GM23248 (cell line): ENCODE measurements at places on chromosomes 3 and 15.
A peak's percentile ranks its signal among the peaks of the same experiment; 100 is the strongest.

DNA sequence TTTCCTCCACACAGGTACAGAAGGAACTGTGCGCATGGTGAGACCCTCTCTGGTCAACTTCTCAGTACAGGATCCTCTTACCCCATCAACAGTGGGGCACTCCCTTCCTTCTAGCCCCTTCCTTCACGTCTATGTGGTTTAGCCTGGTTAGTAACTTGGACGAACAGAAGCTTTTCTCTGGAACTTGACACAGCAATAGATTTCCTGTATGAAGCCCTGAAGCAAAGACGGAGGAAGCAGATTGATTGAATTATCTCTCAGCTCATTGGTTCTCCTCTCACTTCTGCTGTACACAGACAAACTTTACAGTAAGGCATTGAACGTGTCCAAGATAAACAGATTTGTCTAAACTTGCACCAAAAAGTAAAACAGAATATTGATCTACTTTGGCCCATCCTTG lies at the start of gene CD200R1:
TSS of gene CD200R1 (minus strand) at position 210 of the 400 bp plus-strand sequence. CDS start 246 bp downstream, outside the sequence.
- DNase-seq = no peak

DNA sequence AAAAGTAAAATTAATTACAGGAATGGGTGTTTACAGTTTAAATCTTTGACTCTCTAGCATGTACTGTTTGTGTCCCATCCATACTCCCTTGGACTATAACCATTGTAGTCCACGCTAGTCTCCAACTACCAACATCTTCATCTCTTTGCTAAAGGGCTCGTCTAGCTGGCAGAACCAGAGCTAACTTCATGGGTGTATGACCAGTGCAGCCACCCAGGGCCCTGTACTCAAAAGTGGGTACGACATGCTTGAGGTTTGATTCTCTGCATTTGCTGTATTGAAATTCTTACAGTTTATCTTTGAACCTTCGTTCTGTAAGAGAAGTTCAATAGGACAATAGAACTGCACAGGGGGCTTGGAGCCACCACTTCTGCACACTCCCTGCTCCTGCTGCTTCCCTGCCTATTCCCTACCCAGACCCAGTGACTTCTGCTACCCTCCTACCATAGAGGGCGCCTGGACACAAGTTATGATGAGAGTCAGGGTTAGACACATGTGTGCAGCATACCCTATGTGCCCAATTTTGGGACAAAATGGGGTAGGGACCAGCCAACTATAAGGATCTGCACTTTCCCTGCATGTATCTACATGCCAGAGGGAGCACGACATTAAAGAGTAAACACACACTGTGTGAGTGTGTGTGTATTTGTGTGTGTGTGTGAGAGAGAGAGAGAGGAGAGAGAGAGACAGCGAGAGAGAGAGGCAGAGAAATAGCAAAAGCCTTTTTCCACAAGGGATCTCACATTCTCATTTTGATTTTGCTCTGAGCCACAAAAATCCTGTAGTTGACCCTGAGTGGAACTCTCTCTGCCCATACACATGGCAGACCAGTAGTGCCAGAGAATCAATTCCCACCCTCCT lies 59.0 kb upstream of the NECTIN3 start:
- DNase-seq = no peak

- peak; percentile 59 for DNase-seq
Observed at GRCh38 chr3:180594631-180595558, 7.1 kb upstream of the TTC14 start.

GRCh38 chr3:9787714-9788113 lies 4.6 kb downstream of the TADA3 start:
- no peak for DNase-seq

DNA sequence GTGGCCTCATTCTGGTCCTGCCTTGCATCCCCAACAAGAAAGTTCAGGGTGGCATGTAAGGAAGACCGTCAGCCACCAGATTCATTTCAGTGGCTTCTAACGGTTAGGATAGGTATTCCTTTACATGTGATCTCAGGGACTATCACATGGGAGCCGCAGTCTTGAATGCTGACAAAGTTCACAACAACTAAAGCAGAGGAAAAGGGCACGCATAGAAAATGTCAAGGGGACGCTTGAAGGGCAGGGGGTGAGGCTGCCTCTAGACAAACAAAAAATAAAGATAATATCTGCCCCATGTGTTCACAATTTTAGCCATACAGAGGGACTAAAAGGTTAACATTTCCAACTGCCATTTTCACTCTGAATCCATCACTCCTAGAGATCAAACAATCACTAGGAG lies 31.9 kb upstream of the ARL8B start:
- no peak for DNase-seq

GRCh38 chr15:60340207-60340921 lies 57.4 kb downstream of the ANXA2 start:
- peak; percentile 48 for DNase-seq

- DNase-seq = no peak
Observed at GRCh38 chr3:116285781-116286421, 159.4 kb downstream of the LSAMP start.

- peak; percentile 12 for DNase-seq
Observed at GRCh38 chr3:107810171-107811071, 280.4 kb downstream of the CD47 start.

DNA sequence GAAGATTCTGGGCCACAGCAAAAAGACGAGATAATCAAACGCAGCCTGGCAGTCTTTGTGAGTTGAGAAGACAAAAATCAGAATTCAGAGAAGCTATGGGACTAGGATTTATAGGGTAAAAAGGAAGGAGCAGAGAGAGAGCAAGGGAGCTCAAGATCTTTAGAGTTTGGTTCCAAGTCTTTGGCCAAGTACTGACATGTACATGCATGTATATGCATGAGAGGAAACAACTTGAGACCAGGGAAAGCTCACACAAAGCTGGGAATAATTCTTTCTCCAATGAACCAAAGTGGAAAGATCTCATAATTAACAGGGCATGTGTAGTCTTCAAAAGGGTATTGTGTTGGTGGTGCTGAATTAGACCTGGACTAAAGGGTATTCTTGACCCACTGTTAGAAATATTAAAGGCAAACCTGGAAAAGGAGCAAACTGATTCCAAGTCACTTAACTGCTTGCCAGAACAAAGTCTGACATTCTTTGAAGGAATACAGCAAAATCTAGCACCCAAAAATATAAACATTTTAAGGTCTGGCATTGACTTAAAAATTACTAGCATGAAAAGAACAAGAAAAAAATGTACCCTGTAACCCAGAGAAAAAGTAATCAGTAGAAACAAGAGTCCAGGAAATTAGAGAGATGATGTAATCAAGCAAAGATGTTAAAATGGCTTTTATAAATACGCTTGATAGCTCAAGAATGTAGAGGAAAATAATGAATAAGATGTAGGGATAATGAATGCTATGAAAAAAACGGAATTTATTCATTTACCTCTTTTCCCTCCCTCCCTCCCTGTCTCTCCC lies 226.0 kb upstream of the CGNL1 start:
- DNase-seq = no peak

- peak; percentile 86 for DNase-seq
Observed at GRCh38 chr3:23455084-23455483, 252.0 kb downstream of the UBE2E2 start.

GRCh38 chr3:159805411-159805772 lies 183.2 kb upstream of the IL12A start:
- no peak for DNase-seq

- DNase-seq = no peak
Observed at GRCh38 chr3:181929501-181929900, 217.8 kb downstream of the SOX2 start.

GRCh38 chr15:52309154-52309548 lies 13.5 kb upstream of the MYO5C start:
- no peak for DNase-seq

GRCh38 chr3:11548721-11549131 lies 95.0 kb downstream of the VGLL4 start:
- DNase-seq = peak; percentile 85

GRCh38 chr15:88619796-88620195 lies 1.3 kb upstream of the AEN start:
- DNase-seq = no peak

GRCh38 chr15:76339305-76340197 lies 3.0 kb downstream of the ISL2 start:
- peak; percentile 57 for DNase-seq

DNA sequence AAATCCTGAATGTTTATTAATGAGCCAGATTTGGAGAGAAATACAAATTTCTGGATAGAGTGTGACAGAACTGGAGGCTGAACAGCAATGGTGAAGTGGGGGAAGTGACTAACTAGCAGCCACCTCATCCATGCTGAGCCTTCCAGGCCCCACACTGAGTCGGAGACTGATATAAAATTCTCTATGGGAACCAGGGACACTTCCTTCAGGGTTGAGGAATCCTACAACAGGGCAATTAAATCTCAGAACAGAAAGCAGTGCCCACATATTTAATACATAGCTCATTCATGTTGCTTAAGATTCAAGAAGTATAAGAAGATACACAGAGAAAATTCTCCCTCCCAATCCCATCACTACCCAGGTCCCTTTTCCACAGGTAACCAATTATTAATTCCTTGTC lies 49.3 kb downstream of the HACD2 start:
- peak; percentile 95 for DNase-seq

DNA sequence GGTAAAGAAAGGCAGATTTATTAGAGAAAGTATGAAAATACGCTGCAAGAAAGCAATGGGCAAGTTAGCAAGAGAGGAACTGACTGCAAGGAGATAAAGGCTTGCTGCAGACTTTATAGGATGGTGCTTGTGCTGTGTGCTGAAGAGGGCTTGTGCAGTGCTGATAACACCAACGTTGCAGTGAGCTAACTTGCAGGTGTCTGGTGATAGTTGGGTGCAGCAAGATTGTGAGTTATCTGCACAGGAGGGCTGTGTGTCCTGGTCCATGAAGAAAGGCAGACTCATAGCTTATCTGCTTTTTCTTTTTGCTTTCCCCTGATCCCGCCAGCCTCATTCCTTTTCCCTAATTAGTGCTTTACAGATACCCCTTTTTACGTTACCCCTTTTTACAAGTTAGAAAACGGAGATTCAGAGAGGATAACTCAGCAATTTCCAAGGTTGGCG lies 58.0 kb upstream of the ZNF148 start:
- DNase-seq = no peak

DNA sequence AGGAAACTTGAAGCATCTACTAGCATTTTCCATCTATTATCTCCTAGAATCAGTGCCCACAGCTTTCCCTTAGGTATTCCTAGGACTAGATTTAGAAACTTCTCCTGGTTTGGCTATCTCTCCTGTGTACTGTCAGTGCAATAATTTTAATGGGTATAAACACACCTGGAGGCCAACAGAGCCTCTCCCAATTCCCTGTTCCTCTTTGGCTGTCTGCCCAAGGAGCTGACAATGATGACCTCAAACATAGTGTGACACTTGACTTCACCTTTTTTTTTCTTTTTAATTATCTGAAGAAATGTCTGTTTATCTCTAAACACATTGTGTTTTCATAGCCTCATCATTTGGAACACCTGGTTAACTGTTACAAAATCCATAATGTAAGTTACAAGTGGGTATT lies 754.5 kb upstream of the ALCAM start:
- DNase-seq = no peak

GRCh38 chr15:59245559-59245958 lies 38.9 kb downstream of the LDHAL6B start:
- no peak for DNase-seq

DNA sequence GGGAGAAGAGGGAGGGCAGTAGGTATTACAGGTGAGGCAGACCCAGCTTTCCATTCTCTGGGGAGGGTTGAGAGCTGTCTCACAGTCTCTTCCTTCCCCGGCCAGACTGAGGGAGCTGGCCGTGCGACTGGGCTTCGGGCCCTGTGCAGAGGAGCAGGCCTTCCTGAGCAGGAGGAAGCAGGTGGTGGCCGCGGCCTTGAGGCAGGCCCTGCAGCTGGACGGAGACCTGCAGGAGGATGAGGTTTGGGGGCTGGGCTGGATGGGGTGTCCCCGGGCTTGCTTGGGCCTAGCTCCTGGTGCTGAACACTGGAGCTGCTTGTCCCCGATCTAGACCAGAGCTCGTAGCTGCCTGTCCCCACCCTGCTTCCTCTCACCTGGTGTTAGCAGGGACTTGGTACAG lies 4.9 kb downstream of the PLA2G4B start:
- DNase-seq = no peak

DNA sequence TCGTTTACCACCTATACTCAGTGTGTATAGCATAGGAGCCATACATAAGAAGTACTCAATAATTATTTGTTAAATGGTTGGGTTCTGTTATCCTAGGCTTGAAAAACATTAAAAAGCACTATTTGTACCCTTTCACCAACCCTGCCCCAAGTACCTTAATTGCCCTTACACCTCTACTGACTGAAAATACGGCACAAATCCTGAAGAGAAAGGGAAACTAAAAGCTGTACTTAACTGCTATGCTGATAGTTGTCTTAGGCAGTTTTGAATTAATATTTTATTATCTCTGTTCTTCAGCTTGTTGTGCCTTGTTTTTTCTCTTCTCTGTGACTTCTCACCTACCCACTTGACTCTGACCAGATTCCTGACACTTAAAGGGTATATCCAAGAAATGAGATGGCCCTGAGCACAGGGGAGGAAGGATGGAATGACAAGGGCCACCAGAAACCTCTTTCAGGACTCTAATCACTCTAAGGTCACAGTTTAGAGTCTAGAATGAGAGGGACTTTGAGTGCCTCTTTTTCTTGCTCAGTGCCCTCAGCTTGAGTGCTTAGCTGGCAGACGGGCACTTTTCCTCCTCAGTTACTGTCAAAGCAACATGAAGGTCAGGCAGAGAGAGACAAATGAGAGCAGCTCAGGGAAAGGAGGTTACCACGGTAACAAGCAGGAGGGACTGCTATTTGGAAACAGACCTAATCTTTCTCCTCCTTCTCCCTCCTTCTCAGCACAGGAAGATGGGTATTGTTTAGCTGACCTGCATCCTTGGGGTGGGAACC lies 136.5 kb downstream of the ZNF609 start:
- peak; percentile 38 for DNase-seq

GRCh38 chr15:86062646-86063243 lies 16.9 kb upstream of the AGBL1 start:
- no peak for DNase-seq
